ENCODE measurements at places on chromosomes 4 and X.

GRCh38 chrX:123087326-123087725 lies 96.8 kb upstream of the GRIA3 start:
- DNase-seq = no peak

- no peak for DNase-seq
Observed at GRCh38 chr4:17544831-17545234, 29.9 kb downstream of the CLRN2 start.

DNA sequence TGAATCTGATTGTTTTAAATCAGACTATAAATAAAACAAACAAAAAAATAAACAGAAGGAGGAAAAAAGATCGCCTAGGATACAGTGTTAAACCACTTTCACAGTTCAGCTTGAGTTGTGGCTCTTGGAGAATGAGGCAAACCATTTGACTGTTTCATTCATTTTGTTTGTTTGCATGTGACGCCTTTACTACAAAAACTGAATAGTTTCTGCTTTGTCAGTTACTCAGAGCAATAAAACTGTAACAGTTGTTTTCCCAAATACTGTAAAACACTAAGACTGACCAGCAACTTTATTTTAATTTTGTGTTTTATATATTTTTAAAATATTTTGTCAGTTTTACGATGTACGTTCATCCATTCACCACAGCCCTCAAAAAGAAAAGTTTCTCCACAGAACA lies 214.5 kb downstream of the FBXW7 start:
- DNase-seq = no peak

DNA sequence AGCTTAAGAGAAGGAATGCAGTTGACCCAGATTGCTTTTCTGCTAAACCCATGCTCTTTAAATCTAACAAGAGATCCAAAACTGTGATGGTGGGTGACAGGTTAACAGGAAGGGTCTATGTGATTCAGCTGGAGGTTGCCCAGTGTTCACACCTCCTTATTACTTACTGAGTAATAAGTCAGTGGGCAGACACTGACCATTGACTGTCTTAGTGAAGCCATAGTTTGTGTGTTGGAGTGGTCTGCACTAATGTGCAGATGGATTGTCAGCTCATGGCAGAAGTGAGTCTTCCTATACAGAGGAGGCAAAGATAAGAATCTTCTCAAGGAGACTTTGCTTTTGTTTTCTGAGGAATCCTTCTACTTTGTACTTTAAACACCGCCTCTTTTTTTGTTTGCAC lies 15.2 kb upstream of the RUFY3 start:
- no peak for DNase-seq

GRCh38 chr4:181582595-181582994 lies 660.6 kb upstream of the TENM3 start:
- no peak for DNase-seq
